ENCODE measurements at places on chromosomes 1 and 21.
A peak's percentile ranks its signal among the peaks of the same experiment; 100 is the strongest.

DNA sequence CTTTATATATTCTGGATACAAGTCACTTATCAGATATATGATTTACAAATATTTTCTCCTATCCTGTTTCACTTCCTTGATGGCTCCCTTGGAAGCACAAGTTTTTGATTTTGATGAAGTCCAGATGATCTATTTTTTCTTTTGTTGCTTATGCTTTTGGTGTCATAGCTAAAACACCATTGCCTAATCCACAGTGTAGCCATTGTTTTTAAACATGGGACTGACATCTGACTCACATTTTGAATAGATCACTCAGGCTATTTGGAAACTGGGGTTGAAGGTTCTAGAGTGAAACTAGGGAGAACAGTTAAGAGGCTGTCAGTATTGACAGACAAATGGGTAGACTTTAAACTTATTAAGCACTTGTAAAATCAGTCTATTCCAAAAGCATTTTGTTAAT is 16.6 kb downstream of the AK4 start:
- peak; percentile 86 for DNase-seq

DNA sequence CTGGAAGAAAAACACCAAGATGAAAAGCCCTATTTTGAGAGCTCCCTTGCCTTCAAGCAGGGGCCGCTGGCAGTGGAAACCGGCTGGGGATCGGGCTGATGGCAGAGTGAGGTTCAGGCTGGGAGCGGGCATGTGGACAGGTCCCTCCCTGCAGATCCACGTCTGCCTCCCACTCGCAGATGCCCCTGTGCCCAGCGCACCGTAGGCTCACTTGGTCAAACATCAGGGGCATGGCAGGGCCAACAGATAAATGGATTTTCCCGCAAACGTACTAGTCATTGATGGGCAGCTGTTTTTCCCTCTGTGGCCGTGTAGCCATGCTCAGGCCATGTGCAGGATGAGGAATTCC is 6.6 kb upstream of the C1orf174 start:
- DNase-seq, result no peak

GRCh38 chr1:215397106-215397505 is 170.0 kb upstream of the KCTD3 start:
- no peak for DNase-seq

- no peak for DNase-seq
Observed at GRCh38 chr21:42146821-42147220, 72.1 kb upstream of the ABCG1 start.

- DNase-seq, result peak; percentile 93
Observed at GRCh38 chr1:67791686-67792085, 41.6 kb downstream of the GNG12 start.

DNA sequence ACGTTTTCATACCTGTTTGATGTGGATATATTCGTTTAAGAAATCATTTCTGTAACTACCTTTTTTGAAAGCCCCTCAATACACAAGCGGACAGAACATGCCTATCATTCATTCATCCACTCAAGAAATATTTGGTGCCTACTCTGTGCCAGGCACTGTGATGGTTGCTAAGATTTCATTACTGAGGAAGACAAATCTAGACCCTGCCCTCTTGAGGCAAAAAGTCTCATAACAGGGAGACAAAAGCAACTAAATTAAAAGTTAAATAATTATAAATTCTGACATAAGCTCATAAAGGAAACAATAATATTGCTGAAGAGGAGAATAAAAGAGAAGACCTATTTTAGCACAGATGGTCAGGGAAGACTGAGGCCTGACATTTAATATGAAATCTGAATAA is 203.5 kb upstream of the ZNHIT6 start:
- DNase-seq, result peak; percentile 17

- DNase-seq, result no peak
Observed at GRCh38 chr1:116128664-116129063, 17.5 kb downstream of the MAB21L3 start.

DNA sequence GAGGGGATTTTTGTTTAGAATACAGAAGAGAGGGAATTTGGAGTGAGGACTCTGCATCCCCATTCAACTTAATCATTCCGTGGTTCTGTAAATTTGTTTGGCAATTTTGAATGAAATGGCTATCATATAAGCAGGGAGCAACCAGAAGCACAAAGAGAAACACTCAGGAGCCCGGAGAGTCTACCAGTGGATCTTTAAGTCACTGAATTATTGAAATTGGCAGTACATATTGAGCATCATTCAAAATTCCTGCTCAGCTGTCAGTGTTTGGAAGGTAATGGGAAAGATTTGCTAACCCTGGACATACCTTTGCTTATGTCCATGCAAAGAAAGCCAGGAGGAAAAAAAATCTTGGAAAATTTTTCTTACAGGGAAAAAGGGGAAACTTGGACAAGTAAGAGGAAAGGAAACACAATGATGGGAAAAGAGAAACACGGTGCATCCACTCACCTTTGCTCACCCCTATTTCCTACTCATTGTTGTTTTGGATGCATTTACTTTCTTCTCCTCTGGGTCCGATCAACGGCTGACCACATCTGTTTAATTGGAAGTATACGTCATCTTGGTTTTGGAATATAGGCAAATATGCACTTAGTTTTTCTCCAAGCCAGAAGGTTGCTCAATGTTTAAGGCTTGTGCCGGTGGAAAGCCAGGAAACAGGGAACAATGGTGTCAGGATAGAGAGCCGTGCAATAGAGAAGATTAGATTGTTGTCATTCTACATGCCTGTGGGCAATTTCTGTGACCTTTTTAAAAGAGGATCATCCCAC is 243.0 kb upstream of the LYPLAL1 start:
- DNase-seq, result no peak

GRCh38 chr1:165520646-165521045 is 23.2 kb upstream of the LRRC52 start:
- DNase-seq, result no peak
